Stimulated activated CD8-positive, alpha-beta memory T cell treated with anti-CD3 and anti-CD28 coated beads, Interleukin-15, amount 100 ng/mL, for 4 hours (primary cell): ENCODE measurements at places on chromosomes 5 and 9.

DNA sequence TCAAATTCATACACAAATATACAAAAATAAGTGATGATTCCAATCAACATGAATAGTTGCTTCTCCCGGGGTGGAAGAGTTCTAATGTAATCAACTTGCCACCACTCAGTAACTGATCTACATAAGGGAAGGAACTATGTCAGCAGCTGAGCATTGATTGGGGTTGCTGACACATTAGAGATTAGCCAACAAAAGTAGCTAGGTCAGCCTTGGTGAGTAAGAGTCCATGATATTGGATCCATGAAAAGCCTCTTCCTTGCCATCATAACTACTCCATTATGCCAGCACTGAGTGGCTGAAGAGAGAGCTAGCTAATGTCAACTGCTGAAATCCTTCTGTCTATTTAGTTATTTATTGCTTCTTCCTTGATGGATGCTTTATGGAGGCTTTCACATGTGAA lies 309.8 kb downstream of the NFIB start:
- no peak for DNase-seq

DNA sequence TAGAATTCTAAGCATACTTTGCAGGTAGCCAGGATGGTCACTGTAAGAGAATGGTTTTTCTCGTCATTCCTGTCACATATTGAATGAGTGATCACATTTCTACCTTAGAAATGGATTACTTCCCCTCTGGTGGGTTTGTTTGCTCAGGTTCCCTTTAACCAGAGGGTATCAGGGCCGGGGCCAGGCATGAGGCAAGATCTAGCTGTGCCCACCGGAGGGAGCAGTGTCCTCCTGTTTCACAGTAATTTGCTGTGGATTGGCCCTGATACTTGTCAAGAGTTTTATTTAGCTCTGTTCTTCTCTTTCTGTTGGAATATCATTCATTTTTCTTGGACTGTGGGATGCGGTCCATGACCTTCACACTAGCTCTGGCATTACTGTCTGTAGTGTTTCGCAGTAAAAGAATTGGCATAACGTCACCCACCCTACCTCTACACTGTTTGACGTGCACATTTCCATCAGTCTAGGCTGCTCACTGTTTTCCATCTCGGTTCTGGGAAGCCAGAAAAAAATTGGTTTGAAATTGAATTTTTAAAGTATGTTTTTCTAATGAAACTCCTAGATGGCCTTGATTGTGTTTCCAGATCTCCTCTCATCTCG lies 42.4 kb upstream of the ZBED3 start:
- no peak for DNase-seq

- DNase-seq = no peak
Observed at GRCh38 chr5:117892360-117892759, 1096.0 kb downstream of the DTWD2 start.

- no peak for DNase-seq
Observed at GRCh38 chr9:34507556-34507955, 15.2 kb downstream of the ENHO start.

- no peak for DNase-seq
Observed at GRCh38 chr9:16257604-16258003, 612.9 kb downstream of the BNC2 start.

GRCh38 chr9:131291795-131292315 lies 2.3 kb downstream of the PLPP7 start:
- no peak for DNase-seq

- no peak for DNase-seq
Observed at GRCh38 chr5:14946815-14947620, 75.4 kb upstream of the ANKH start.

DNA sequence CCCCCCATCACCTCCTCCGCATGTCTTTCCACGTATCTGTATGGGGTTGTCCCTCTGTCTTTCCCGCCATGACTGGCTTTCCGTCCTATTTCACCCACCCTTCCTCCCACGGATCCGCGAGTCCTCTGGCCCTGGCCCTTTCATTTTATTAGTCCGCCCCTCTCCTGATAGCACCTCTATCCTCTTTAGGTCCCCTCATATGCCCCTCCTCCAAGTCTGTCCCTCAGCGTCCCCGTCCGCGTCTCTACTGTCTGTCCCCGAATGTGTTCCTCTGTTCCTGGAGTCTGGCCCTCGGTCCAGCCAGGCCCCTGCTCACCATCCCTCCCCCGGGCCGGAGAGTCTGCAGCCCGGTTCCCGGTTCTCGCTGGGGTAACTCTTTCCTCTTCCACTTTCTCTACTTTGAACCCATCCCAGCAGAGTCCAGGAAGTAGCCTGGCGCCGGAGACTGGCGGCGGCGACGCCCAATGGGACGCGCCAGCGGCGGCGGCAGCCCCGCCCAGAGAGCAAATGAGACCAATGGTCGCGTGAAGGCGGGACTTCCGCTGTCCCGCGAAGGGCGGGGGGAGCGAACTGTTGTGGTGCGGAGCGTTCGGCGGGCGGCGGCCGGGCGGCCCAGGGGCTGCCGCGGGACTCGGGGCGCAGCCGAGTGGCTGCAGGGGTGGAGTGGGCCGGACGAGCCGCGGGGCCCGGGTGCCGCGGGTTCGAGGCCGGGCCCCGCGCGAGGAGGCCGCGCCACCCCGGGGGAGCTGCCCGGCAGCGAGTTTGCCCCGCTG lies at the start of gene SAP30L:
Gene SAP30L (plus strand): TSS at position 576 of the 773 bp plus-strand sequence. CDS start 608 bp downstream, outside the sequence.
- DNase-seq = peak; percentile 90

GRCh38 chr5:112004867-112005622 lies 248.1 kb upstream of the NREP start:
- DNase-seq = no peak

DNA sequence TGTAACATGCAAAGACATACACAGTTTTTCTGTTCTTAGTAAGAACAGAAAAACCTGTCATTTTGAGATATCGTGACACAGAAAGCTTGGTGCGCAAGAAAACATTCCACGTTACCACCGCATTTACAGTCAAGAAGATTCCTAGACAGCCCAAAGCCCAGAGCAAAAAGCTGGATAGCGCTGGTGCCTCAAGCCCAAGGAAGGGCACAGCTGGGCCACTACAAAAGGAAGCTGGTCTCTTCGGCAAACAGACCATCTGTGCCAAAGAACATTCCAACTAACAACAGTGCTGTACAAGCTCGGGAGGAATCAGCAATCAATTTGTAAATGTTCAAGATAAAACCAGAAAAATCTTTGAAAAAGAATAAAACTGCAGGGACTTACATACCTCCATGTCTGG lies 31.0 kb downstream of the PSMB7 start:
- DNase-seq = no peak

- DNase-seq = no peak
Observed at GRCh38 chr5:1647580-1647979, 123.8 kb upstream of the LPCAT1 start.

- DNase-seq = no peak
Observed at GRCh38 chr5:127867022-127867783, 164.0 kb downstream of the CCDC192 start.

- DNase-seq = no peak
Observed at GRCh38 chr9:134571326-134571931, 70.2 kb upstream of the COL5A1 start.

DNA sequence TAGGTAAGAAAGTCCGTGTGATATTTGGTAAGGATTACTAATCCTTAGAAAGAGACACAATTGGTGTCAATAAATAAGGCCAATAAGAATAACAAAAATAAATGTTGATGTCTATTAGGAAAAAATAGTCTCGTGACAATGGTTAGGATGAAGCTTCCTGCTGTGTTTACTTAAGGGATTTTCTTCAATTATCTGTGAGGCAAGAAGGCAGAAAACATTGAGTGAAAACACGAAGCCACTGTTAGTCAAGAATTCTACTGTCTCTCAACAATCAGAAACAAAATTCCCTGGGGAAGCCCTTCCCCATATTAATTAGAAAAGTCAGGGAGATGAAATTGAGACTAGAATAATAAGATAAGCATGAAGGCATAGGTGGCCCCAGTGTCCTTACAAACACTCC lies 149.0 kb downstream of the SYK start:
- no peak for DNase-seq

GRCh38 chr5:82698026-82698425 lies 379.2 kb downstream of the TMEM167A start:
- no peak for DNase-seq
